A549 (cell line): ENCODE measurements at places on chromosomes 1 and 21.

- peak; percentile 79 for DNase-seq
These were observed 65.9 kb downstream of the NDUFS5 start for GRCh38 chr1:39091845-39092645.

DNA sequence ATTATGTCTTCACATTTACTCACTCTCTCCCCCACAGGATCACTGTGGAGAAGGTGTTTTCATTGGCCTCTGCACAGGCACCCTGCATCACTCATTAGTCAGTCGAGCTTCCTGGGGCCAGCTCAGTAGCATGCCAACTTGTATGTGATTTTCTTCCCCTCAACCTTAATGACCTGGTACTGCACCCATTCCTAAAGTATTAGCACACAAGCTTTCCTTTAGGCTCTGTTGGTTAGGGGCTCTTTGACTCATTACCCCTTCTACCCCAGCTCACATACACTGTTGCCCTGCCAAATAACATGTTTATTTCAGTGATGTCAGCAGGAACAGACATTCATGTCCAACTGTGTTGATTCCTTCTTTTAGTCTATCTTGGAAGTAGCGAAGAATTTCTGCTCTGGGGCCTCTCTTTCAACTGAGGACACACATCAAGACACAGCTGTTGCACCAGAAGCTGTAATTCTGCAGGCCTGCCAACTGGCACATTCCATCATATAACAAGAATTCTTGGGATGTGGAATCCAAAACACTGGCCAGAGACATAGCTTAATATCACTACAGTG is 603.5 kb upstream of the ADAMTS5 start:
- DNase-seq: no peak

DNA sequence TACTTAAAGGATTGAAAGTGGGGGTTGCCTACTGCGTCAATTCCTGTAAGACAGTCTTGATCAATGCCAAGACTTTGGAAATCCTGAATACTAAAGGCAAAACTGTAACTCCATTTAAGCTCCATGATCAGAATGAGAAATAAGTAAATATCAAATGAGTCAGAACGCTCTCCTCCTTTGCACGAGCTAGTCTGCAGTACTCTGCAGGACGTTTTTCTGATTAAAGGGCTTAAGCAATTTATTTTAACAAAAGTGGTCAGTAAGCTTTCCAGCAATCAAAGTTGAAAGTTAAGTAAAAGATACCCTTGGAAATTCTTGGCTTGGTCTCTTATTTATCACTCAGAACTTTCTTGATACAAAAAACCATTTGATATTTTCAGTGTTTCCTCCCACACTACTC is 35.7 kb upstream of the ARHGAP29 start:
- DNase-seq: no peak

GRCh38 chr1:145858238-145858900 is 512 bp downstream of the PIAS3 start:
- DNase-seq: peak; percentile 48

- no peak for DNase-seq
These were observed 57.0 kb downstream of the DPH5 start for GRCh38 chr1:100968621-100969020.

DNA sequence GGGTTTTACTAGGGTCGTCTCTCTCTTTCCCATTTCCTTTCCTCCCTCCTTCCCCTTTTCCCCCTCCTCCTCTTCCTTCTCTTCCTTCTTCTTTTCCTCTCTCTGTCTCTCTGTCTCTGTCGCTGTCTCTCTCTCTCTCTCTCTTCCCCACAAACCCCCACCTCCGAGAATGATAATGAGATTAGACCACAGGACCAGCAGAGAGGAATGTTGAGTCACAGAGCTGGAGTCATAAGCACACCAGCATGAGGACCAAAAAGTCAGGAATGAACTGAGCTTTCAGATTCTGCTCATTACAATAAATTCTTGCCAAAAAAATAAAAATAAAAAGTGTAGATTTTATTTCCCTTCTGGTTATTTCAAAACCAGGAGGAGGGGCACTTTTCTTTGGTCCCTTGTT is 377.4 kb downstream of the LTN1 start:
- no peak for DNase-seq

GRCh38 chr1:212955961-212956620 is 5.8 kb downstream of the VASH2 start:
- no peak for DNase-seq

- DNase-seq: no peak
These were observed 8.2 kb downstream of the SPATA46 start for GRCh38 chr1:162368451-162368850.

- no peak for DNase-seq
These were observed 4.8 kb downstream of the PPT1 start for GRCh38 chr1:40092241-40092640.

DNA sequence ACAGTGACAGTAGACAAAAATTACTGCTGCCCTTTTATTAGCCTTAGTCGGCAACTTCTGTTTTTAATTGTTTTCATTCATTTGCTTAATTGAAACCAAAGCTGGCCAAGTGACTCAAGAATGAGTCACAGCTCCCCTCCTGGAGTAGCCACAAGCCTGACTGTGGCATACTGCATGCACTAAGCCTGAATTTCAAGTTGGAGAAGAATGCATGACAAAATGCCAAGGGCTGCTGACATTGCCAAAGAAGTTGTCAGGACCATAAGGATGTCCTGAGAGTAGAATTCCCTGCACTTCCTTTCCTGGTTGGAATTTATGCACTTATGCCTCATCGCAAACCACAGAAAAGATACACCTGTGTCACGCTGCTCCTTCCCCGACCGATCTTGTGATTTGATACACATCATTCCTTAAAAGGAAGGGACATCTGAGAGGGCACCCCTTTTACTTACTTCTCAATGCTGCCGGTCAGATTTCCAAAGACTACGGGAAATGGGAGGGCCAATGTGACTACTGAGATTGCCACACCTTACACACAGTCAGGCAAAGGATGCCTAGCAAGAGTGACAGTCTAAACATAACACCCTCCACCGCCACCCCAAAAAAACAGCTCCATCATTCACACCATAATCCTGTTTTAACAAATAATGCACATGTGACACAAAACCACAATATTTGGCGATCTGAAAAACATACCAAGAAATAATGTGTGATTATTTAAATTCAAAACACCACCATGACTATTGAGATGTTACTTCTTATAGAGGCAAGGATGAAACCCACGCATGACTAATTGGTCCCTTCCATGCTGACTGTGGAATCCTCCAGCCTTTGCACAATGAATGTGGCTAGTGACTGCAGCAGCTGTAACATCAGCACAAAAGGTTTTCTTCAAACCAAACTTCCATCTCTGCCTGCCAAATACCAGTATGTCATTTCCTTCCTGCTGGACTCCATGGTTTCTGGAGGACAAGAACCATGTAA is 28.2 kb downstream of the VAV3 start:
- no peak for DNase-seq

DNA sequence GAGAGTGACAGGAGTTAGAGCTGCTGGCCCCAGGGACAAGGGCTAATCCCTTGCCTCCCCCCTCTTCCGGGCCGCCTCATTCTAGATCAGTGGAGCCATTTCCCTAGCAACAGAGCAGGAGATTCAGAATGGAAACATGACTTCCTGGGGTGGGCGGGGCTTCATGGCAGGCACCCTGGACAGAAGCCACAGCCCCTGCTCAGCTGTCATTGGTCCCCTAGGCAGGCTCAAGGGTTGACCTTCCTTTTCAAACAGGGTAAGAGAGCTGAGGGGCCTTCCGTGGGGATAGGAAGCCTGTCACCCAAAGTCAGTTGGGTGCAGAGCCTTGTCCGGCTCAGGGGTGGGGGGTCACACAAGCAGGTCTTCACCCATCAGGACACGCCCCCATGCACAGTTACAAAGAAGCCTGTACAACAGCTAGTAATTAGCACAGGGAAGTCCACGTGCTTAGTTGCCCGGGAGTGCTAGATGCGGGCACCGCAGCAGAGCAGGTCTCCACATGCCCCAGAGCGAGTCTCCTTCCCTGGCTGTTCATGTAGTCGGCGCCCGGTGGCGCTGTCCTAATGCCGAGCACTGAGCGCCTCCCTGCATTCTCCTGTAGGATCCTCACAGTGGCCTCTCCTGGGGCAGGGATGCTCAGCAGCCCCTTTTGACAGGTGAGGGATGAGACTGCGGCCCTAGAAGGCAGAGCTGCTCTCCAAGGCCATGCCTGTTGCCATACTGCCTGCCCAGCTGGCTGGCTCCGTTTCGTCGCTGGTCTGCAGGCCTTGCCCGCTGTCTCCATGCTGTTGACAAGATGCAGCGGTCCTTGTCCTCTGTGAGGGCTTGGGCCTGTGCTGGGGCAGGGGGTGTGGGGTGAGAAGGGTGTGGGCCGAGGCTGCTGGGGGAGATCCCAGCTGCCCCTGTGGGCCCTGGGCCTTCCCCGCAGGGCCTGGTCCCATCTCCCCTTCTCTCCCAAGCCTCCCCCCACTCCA is 5.1 kb downstream of the TMEM201 start:
- DNase-seq: no peak

- DNase-seq: no peak
These were observed 87.8 kb upstream of the NRIP1 start for GRCh38 chr21:15152591-15152990.

DNA sequence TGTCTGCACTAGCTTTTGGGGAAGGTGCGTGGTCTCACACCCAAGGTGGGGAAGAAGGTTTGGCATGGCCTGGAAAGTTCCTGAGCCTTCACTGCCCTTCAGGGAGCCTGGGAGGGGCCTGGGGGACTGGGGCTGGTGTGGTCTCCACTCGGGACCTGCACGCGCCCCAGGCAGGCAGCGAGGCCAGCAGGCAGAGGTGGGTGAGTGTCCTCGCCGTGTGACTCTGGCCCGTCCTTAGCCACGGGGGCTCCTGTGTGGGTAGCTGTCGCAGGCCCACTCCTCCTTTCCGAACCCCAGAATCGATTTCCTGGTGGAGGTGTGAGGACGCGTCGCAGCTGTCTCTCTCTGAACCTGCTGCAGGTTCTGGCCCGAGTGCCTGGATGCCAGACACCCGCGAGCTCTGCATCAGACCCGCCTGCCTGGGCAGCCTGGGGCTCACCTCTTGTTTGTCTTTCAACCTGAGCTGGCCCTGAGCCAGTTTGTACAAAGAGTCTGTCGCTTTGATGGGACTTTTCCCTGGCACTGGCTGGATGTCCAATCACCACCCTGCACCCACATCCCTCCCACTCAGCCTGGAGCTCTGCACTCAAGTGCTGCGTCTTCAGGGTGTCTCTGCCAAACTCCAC is 36.0 kb upstream of the SLC19A1 start:
- no peak for DNase-seq

GRCh38 chr1:87230501-87230900 is 98.2 kb upstream of the LMO4 start:
- no peak for DNase-seq

- DNase-seq: no peak
These were observed 47.8 kb upstream of the SRSF10 start for GRCh38 chr1:24027838-24028468.

DNA sequence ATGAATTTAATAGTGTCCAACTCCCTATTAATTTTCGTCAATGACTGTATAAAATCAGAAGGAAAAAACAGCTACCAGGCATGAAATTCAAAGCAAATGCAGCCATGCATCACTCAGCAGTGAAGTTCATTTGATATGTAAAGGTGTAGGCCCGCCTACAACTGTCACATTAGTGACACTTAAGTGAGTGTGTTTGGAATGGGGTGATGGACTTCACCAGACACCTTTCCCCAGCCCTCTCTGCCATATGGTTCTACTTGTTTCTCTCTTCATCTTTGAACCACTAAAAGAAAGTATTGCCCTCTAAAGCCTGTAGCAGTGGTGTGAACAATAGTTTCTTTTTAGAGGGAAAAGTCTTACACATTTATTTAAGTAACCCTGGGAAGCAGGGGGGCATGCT is 124.0 kb downstream of the SIPA1L2 start:
- no peak for DNase-seq

- DNase-seq: no peak
These were observed 73.5 kb upstream of the AKT3 start for GRCh38 chr1:243923292-243924171.

DNA sequence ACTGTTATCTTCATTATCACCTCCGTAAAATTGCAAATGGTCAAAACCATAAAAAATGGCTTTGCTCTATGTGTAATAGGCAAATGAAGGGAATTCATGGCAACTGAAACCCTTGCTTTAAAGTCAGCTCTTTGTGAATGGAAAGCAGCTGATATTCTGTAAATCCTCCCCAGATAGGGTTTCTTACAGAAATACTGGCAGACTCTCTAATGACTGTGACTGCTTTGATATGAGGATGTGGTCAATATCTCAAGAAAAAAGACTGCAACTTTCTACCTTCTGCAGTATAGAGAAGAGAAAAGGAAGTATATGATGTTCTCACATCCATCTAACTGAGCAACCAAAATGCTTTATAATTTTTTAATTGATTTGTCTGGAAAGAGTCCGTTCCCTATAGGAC is 193.1 kb downstream of the ST6GALNAC3 start:
- DNase-seq: no peak

- no peak for DNase-seq
These were observed 10.1 kb downstream of the CCDC185 start for GRCh38 chr1:223403184-223403815.

DNA sequence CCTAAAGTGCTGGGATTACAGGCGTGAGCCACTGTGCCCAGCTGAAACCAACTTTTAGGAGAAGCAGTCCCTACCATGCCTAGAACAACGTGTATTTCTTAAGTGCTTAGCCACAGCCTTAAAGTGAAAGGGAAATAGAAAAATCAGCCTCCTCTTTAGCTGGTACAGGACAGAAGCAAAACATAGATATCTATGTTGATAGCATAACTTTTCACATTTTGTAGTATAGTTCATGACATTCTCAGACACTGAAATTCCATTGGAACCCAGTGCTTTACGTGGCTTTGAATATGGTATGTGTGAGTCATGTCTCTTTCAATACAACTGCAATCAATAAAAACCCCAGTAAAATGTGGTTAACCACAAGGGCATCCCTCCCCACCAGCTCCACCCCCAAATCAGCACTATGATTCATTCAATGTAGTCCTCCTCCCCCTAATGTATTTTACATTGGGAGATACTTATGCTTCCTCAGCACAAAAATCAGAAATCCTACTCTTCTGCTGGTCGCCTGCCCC is 32.1 kb downstream of the TGFB2 start:
- DNase-seq: peak; percentile 76

GRCh38 chr21:31446226-31446855 is 102.3 kb upstream of the TIAM1 start:
- DNase-seq: no peak

DNA sequence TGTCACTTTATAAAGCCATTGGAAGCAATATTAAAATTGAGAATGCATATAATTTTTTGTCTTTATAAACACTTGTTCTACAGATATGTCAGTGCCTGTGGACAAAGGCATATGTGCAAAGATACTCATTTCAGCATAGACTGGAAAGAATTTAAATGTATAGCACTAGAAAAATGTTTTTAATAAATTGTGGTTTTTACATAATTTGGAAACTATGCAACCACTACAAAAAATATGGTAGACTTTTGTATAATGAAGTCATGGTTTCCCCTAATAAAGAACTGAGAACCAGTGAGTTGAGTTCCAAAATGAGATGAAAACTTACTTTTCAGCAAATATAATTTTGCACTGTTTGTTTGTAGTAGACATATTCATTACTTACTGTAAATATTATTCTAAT is 48.5 kb downstream of the BRINP3 start:
- no peak for DNase-seq

- DNase-seq: no peak
These were observed 48.2 kb downstream of the CYP2J2 start for GRCh38 chr1:59878370-59878769.

GRCh38 chr1:216824511-216824910 is 101.3 kb upstream of the ESRRG start:
- no peak for DNase-seq
